ENCODE measurements at places on chromosomes 3 and 15.
A peak's percentile ranks its signal among the peaks of the same experiment; 100 is the strongest.

DNA sequence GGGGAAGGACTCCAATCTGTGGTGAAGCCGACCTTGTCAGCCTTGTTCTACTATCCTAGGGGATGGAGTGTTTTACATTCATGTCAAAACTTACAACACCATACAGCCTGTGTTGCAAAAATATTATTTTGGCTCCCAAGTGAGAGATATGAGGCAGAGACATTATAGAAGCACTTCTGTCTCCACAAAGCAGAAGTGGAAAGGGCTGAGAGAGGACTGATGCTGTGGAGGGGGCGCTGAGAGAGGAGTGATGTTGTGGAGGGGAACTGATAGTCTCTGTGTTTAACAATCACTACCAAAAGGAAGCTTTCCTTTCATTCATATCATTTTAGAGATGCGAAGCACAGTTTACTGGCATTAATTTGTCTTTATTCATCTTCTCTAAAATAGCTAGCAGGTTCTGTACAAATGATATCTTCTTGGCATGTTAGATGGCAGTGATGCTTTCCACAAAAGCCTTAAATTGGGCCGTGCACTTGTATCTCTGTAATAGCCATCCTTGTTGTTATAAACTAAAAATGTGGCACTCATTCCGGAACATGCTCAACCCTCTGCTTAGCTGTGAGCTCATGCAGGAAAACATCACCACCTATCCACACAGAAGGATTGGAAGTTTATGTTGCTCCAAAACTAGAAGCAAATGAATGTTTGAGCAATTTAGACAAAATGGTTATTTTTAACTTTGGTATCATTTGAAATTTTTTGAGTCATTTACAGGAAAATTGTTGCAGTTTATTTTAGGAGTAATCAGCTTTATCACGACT lies 134.6 kb upstream of the TP63 start:
- no peak for DNase-seq

DNA sequence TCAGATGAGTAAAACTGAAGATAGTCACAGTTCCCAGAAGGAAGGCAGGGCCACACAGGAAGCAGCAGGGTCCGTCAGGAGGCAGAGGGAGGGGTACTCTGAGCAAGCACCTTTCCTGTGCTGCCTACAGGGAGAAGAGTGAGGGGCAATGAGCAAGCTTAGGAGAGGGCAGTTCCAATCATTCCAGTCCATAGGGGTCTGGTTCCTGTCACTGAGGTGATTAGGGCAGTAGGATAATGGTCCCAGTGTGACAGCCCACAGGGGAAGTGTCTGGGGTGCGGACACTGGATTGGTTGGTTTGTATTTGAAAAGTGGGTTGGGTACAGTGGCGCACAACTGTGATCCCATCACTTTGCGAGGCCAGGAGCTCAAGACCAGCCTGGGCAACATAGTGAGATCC lies 7.1 kb upstream of the ACAD9 start:
- no peak for DNase-seq

DNA sequence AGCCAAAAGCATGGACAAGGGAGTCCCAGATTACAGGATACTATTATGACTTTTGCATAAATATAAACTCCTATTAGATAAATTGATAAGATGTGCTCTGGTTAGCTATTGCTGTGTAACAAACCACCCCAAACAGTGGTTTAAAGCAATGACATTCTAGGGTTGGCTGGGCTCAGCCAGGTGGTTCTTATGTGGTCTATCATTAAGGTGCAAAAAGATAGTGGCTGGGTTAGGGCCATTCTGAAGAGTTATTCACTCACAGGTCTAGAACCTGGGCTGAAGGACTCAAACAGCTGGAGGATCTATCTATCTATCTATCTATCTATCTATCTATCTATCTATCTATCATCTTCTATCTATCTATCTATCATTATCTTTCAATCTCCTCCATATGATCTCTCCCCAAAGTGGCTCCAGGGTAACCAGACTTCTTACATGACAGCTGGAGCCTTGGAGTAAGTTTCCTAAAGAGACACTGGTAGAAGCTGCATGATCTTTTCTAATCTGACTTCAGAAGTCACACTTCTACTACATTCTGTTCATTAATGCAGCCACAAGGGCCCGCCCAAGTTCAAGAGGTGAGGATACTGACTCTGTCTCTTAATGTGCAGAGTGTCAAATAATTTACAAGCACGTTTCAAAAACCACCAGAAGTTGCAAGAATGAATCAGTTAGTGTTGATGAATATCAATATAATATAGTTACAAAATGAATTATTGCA lies 74.9 kb upstream of the XCR1 start:
- no peak for DNase-seq

DNA sequence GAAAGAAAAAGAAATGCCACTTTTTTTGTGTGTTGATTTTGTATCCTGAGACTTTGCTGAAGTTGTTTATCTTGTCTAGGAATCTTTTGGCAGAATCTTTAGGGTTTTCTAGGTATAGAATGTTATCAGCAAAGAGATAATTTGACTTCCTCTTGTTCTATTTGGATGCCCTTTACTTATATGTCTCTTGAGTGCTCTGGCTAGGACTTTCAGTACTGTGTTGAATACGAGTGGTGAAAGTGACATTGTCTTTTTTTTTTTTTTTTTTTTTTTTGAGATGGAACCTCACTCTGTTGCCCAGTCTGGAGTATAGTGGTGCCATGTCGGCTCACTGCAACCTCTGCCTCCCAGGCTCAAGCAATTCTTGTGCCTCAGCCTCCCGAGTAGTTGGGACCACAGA lies 64.7 kb upstream of the NPHP3 start:
- no peak for DNase-seq

DNA sequence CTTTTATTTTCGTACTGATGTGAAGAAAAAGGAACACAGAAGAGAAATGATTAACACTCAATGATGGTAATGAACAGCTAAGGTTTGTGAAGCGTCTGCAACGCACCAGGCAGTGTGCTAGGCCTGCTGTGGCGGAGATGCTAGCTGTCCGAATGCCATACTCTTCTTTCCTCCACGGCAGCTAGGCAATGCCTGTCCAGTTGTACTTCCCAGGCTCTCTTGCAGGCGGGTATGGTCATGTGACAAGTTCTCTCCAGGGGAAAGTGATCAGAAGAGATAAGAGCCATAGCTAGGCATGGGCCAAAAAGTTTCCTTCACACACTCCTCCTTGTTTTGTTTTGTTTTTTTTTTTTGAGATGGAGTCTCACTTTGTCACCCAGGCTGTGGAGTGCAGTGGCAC lies 6.7 kb downstream of the TADA3 start:
- no peak for DNase-seq

DNA sequence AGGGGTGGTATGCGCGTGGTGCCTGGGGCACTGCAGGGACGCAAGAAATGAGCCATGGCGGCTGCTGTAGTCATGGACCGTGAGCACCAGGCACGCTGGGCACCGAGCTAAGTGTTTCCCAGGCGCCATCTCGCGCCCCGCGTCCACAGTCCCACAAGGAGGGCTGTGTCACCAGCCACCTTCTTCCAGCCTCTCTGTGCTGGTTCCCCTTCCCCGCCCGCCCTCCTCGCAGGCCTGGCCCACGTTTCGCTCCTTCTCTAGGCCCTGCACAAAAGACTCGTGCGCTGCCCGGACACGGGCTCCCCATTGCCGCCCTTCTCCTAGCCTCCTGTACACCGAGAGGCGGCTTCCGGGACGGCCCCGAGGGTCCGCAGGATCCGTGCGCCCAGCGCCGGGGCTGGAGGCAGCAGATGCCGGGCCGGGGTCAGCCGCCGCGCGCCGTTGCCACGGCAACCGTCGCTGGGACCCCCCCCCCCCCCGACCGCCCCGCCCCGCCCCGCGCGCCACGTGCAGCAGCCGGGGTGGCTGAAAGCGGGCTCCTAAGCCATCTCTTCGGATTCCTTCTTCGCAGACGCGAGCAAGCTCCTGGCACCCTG lies 113.4 kb downstream of the SRGAP3 start:
- peak; percentile 72 for DNase-seq

DNA sequence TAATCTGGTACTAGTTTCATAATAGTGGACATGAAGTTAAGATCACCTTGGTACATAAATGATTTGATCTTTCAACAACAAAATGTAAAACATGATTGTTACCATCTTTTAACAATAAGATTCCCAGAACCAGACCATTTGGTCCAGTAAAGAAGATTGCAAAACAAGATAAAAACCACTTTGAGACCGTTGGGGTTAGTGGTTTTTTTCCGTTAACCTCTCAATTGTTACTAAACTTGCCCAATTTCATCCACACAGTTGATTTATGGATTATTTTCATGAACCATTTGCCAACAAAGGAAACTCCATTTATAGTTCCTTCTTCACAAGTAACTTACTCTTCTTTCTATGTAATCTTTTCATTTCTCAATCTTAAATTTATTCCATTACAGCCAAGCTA lies 53.8 kb downstream of the ATP8B4 start:
- no peak for DNase-seq

DNA sequence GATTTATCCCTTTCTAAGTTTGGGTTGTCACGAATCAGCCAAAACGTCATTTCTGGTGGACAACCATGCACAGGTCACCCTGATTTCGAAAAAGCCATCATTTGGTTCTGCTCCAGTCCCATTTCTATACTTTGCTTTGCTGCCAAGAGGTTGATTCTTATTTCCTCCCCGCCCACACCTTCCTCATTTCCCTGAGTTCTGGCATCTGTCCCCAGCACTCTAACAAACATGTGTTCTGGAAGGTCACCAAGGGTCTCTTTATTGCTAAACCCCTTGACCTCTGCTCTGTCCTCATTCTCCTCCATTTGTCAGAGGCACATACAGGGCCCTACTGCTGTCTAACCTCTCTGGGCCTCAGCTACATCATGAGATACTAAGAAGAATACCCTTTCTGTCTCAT lies 36.4 kb upstream of the PTPRG start:
- no peak for DNase-seq

DNA sequence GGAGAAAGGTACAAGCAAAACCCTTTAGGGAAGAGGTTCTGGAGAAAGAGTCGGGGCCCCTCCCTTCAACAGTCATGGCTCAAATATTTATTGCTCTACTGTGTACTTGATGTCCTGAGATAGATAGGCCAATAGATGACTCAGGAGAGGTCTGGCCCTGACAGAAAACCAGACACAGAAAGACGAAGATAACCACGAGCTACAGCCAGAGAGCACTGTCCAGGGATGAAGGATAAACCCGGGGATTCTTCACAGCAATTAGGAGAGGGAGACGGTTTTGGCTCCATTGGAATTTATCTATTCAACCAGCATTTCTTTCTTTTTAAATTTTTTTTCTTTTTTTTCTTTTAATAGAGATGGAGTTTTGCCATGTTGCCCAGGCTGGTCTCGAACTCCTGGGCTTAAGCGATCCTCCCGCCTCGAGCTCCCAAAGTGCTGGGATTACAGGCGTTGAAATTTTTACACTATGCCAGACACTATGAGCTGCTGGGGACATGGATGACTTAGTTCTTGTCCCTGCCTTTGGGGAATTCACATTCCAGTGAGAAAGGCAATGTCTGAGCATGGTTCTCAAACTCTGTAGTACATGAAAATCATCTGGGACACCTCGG lies 4.6 kb upstream of the CIDEC start:
- no peak for DNase-seq

GRCh38 chr15:58212909-58213526 lies 74.8 kb downstream of the AQP9 start:
- DNase-seq, result no peak

- DNase-seq, result no peak
Measured at GRCh38 chr3:127064391-127065137, 81.6 kb downstream of the PLXNA1 start.

- DNase-seq, result no peak
Measured at GRCh38 chr3:196883361-196883760, 15.6 kb downstream of the SENP5 start.

DNA sequence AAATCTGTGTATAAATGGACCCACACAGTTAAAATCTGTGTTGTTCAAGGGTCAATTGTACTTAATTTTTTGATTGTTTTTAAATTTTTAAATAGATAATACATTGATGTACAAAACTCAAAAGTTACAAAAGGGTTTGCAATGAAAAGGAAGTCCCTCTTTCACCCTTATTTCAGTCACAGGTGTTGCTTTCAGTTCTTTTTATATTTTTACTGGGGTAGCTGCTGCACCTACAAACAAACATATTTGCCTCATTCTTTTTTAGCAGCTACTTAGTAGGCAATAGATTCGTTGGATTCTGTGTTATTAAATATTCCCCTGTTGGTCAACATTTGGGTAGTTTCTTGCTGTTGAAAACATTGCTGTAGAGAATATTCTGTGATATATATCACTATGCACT lies 44.4 kb downstream of the PIAS1 start:
- no peak for DNase-seq

- DNase-seq, result peak; percentile 47
Measured at GRCh38 chr3:11236588-11237461, 35.4 kb upstream of the ATG7 start.

DNA sequence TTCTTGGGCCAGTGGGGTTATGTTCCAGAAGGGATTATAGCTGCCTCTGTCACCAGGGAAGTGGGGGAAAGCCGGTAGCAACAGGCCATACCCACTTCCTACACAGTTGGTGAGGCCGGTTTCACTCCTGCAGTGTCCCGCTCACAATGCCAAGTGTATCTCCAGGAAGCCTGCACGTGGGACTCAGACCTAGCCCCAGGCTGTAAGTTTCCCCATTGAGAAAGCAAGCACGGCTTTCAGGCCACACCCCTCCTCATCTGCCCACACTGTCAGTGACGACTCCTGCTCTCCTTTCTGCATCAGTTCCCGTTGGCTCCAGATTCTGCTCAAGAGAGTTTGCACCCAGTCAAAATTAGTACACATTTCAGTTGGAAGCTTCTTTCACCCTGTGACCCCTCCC lies 51.6 kb upstream of the CPOX start:
- DNase-seq, result no peak

GRCh38 chr15:81084716-81085115 lies 49.4 kb upstream of the CFAP161 start:
- no peak for DNase-seq

DNA sequence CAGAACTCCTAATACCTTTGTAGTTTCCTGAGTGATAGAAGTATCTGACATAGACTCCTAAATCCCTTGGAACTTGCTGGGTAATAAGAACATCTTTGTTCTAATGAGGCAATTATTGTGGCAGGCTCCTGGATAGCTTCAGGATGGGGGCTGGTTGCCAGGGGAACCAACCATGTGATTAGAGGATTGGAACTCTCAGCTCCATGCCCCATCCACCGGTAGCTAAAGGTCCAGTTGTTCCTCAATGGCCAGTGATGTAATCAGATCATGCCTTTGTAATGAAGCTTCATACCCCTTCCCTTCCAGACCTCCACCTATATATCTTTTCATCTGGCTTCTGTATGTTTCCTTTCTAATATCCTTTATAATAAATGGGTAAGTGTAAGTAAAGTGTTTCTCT lies 221.2 kb upstream of the ALCAM start:
- DNase-seq, result no peak

DNA sequence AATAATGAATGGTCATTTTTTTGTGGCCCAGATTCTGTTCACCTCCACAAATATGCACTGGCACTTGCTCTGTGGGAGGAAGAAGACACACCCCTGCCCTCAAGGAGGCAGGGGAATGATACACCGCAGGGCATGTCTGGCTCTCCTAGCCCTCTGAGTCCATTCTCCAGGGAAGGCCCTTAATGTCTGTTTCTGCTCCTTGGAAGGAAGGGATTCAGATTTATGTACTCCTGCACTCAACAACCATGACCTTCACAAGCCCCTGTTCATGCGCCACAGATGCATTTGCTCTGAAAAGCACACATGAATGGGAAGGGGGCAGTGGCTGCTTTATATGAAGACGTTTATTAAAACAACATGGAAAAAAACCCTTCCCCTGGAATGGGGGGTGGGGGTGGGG lies 333.8 kb downstream of the EPHB1 start:
- no peak for DNase-seq

All from head of caudate nucleus (tissue), 42 donors.